ENCODE measurements at places on chromosomes 5 and 9.

DNA sequence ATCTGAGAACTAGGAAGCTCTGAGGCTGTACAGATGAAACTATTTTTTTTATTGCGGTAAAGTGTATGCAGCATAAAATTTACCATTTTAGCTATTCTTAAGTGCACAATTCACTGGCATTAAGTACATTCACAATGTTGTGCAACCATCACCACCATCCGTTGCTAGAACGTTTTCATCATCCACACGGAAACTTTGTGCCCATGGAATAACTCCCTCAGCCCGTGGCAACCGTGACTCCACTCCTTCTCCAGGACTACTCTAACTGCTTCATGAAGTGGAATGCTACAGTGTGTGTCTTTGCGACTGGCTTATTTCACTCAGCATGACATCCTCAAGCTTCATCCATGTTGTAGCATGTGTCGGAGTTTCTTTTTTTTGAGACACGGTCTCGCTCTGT is 57.1 kb downstream of the COL23A1 start:
- no peak for DNase-seq

DNA sequence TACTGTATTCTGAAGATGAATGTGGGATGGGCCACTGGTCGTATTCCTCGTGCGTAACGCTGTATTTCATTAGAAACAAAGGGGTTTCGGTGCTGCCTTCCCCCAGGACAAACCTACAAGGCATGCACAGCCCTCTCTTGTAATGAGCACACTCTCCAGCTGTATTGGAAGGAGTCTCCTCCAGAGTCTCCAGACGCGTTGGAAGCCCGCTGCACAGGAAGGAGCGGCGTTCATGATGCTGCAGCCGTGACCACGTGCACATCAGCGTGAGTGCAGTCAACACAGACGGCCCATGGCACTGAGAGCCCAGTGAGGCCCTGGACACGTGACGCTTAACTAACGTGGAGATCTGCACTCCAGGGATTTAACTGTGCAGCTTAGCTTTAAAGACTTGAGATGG is 209.0 kb upstream of the IRX1 start:
- DNase-seq = no peak

GRCh38 chr5:38737976-38738375 is 107.8 kb upstream of the OSMR start:
- DNase-seq = no peak

DNA sequence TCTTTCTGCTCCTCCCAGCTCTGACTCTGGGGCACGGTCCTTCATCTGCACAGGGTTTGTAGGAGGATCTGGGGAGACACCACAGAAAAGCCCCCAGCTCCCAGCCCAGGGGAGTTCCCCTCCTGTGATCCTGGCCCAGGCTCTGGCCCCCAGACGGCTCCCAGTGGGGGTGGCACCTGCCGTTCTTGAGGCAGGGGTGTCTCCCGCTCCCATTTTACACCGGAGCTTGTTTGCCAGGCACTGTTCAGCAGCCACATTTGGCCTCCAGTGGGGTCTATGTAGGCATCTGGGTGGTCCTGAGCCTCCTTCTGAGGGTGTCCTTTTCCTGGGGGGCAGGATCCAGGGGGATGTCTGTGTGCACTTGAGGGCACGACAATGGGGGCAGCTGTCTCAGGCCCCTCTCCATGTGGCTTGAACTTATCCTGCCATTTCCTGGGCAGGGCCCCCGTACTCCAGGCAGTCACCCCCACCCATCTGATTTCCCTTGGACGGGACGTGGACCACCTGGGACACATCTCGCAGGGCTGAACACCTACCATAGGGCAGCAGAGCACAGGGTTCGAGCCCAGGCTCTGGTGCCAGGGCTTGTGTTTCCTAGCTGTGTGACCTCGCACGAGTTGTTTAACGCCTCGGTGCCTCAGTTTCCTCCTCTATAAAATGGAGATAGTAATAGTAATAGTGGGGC is 275.0 kb upstream of the MVB12B start:
- DNase-seq = no peak

GRCh38 chr9:21611891-21612290 is 129.8 kb upstream of the IFNE start:
- no peak for DNase-seq

DNA sequence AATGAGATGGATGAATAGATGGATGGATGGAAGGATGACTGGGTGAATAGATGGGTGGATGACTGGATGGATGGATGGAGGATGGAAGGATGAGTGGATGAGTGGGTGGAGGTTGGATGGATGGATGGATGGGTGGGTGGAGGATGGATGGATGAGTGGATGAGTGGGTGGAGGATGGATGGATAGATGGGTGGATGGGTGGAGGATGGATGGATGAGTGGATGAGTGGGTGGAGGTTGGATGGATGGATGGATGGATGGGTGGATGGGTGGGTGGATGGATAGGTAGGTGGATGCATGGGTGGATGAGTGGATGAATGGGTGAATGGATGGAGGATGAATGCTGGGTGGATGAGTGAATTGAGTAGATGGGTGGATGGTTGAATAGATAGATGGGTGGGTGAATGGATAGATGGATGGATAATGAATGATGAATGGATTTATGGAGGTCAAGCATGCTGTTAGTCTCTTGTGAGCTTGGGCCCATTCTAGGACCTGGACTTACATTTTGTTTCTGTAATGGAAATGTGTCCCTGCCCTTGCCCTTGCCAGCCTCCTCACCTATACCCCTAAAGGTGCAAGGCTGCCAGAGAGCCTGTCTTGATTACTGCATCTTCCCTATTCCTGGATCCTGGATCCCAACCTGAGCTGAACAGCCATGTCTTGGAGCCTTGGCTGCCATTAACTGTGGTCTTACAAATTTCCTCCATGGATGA is 159.7 kb upstream of the NFIL3 start:
- DNase-seq = no peak

DNA sequence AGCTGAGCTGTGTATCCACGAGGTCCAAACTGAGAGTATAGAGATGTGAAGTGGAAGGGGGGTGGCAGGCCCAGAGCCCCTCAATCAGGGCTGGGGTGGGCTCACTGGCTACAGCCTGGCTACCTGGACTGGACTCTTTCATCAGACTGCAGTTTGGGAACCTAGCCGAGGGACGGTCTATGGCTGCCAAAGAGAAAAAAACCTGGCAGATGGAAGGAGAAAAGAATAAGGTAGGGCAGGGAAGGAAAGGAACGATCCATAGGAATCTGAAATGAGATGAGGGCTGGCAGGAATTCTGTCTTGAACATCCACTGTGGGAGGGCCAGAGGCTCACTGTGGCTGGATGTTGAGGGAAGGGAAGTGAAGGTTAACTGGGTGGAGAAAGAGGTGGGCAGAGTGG is 224.4 kb upstream of the PANK3 start:
- no peak for DNase-seq

DNA sequence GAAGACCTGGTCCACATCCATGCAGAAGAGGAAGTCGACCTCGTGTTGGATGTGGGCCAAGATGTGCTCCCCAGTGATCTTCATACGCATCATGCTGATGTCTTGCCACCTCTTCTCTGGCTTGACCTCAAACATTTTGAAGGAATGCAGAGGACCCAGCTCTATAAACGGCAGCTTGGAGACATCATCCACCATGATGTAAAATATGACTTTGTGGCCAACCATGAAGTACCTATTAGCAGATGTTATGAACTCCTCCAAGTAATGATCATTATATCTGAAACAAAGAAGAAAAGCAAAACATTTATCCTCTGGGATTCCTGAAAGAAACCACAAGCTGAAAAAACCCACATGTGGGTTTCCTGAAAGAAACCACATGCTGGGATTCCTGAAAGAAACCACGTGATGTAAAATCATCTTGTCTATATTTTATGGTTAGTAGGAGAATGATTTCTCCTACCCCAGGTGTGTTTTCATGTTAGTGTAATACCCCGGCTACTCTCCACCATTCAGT is 52.3 kb downstream of the GGTA1 start:
- no peak for DNase-seq

GRCh38 chr9:116939614-116940013 is 252.5 kb downstream of the TRIM32 start:
- DNase-seq = no peak

- no peak for DNase-seq
These were observed 901 bp downstream of the ACTL7B start for GRCh38 chr9:108854641-108855528.

- no peak for DNase-seq
These were observed 307.5 kb downstream of the ZNF608 start for GRCh38 chr5:124438903-124439281.

- no peak for DNase-seq
These were observed 123.6 kb downstream of the INVS start for GRCh38 chr9:100222674-100223073.

GRCh38 chr5:147339313-147339712 is 104.5 kb downstream of the STK32A start:
- DNase-seq = no peak

All from activated T-helper 1 cell treated with anti-CD3 and anti-CD28 coated beads, Interleukin-2, amount 50 U/mL, for 16 hours (primary cell).